Left ventricle myocardium inferior (tissue), 1 donor: ENCODE measurements at places on chromosomes 3 and 15. TPM values are rescaled to one million over a fixed set of nuclear protein-coding genes. Genes with fewer than 3 reads are reported as not detected.

GRCh38 chr3:165159760-165160421 is 36.3 kb downstream of the SLITRK3 start:
- DNase-seq = no peak
- H3K4me3 ChIP-seq = no peak overlapping the region
- H3K27me3 ChIP-seq = no peaks in the 10 kb centered on the region

DNA sequence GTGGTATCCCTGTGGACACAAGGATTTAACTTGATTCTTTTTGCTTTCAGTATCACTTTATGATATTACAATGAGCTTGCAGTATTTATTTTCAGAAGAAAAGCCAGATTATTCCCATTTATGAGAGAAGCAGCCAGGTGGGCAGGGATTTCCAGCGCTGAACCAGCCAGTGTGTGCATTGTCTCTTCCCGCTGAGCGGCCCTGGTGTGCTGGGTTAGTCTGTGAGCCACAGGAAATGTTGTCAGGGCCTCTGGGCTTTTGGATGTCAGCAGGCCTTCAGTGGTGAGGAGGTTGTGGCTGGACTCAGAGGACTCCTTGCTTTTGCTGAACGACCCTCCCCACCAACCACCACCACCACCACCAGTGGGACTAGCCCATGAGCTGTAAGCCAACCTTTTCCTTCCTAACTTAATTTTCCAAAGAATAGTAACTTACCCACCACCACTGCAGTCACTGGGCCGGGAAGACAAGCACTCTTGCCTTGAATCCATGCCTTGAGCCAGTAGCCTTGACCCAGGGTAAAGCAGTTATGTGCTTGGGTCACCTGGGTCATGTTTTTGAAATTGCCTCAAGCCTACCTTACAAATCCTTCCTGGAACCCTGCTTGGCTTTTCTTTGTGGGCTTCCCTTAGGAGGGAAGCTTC is 33.1 kb downstream of the FLNB start:
- peaks cover 68% of the 10 kb centered on the region for H3K4me1 ChIP-seq
- no peak for DNase-seq
- no peaks in the 10 kb centered on the region for H3K36me3 ChIP-seq
- no peak overlapping the region for H3K4me3 ChIP-seq

- H3K36me3 ChIP-seq = peaks cover 13% of the 10 kb centered on the region
- H3K4me1 ChIP-seq = peaks cover 10% of the 10 kb centered on the region
- H3K27ac ChIP-seq = no peak overlapping the region
- DNase-seq = no peak
These were observed 81.8 kb downstream of the CLASP2 start for GRCh38 chr3:33636125-33636850.

DNA sequence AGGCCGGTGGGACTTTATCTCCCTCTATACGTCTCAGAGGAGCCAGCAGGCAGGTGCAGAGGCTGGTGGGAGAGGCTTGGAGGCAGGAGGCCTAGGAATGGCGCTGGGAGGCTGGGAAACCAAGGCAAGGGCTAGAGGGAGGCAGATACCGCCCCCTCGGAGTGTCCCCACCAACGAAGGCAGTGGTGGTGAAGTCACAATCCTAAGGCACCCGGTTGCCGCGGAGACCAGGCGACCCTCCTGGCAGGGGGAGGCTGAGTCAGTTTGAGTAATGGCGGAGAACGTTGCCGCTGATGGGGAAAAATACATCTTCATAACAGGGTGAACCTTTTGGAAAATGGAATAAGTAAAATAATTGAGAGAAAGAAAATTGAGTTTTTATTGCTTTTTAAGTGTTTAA is 29.9 kb upstream of the CACNA2D2 start:
- H3K36me3 ChIP-seq = no peaks in the 10 kb centered on the region
- no peak for DNase-seq
- H3K4me3 ChIP-seq = no peak overlapping the region
- no peaks in the 10 kb centered on the region for H3K4me1 ChIP-seq

The COL7A1 gene
- total RNA-seq = 24.4 TPM
